GDM1 (cell line): ENCODE measurements at places on chromosomes 6 and 20.

DNA sequence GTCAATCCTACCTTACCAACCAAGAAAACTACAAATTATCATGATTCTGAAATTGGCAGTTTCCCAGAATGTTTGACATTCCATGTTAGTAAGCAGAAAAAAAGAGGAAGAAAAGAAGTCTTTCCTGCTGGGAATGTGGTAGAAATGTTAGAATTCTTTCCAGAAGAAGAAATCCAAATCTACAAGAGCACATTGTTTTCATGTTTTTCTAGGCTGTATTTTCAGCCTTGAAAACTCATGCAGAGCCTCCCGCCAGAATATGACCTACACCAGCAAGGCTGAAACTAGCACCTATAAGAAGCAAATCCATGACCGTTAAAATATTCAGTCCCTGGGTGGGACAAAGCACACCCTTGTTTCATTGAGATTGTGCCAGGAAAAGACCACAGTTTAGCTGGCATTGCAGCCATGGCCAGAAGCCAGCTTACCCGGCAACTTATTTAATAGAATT is 259.4 kb downstream of the GJA1 start:
- no peak for DNase-seq

DNA sequence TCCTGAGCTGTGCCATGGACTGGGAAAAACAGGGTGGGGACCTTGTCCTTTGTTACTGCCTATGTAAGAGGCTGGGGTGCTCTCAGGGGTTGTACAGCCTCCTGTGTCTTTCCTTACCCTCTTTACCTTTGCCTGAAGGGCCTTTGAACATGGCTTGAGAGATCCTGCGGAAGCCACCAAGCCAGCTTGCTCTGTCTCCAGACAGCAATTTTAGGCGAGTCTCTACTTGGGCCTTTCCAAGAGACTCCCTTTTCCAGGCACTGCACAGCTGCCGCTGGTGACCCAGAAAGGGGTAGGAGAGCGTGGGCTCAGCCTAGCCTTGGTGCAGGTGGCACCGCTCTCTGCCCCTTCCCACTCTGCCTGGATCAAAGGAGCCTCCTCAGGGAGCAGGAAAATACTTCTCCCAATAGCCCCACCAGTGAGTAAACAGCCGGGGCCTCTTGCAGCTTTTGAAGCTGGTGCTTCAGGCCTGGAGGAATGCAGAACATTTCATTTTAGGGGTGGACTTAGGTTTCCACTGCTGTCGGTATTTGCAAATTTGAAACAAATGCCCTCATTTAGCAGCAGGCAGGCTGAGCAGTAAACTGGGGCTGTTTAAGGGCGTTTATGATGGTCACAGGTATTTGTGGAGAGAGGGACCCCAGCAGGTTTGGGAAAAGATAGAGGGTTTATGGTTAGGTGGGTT is 13.9 kb downstream of the PTK7 start:
- no peak for DNase-seq

GRCh38 chr20:61014491-61014890 is 237.6 kb upstream of the CDH4 start:
- no peak for DNase-seq

GRCh38 chr6:139308936-139309603 is 17.3 kb upstream of the TXLNB start:
- no peak for DNase-seq

GRCh38 chr6:67736816-67737215 is 898.3 kb upstream of the ADGRB3 start:
- no peak for DNase-seq

- no peak for DNase-seq
These were observed 31.5 kb downstream of the PLCB1 start for GRCh38 chr20:8163543-8163942.

GRCh38 chr20:57514273-57514751 is 10.6 kb downstream of the CTCFL start:
- DNase-seq: no peak

GRCh38 chr6:99604166-99605073 is 2.2 kb upstream of the PRDM13 start:
- no peak for DNase-seq

GRCh38 chr6:21213492-21213891 is 380.1 kb upstream of the SOX4 start:
- DNase-seq: no peak

DNA sequence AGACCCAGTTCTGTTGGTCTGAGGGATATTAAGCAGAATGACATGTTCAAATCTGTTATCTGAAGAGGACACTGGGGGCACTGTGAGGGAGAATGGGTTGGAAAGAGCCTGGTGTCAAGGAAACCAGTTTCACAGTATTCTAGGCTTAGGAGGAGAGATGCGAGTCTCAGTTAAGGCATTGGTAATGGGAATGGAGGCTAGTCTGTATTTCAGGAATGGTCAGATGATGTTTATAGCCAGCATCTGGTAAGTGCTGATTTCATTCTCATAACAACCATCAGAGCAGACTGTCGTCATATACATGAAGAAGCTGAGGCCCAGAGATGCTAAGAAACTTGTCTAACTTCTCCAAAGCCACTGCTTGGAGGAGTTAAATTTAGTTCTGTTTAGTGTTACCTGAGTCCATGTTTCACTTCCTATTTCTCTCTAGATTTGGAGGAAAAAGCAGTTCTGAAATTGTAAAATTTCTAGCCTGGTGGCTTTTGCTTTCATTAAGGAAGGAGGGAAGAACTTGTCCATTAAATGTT is 242.0 kb downstream of the ARID1B start:
- DNase-seq: no peak

DNA sequence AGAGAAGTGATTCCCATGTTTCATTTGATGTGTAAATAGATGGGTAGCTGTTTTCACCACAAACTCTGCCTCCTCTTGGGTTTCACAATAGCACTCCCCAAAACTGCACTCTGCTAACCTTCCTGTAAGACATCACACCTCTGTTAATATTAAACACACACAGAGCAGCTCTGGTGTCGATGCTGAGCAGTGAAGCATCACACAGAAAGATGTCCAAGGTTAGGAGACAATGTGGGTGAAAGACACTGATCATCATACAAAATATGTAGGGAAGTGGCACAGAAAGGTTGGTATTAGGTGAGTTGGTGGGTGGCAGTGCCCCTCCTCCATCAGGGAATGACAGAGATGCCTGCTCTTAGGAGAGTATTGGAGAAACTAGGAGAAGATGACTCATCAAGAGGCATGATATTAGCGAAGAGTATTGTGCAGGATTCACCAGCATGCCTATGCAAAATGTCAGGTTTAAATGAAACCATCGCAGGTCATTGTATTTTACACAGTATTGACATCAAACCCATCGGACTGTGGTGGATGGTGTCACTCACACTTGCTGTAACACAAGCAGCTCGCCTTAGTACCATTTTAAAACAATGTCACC is 199.7 kb downstream of the TBXT start:
- DNase-seq: no peak

DNA sequence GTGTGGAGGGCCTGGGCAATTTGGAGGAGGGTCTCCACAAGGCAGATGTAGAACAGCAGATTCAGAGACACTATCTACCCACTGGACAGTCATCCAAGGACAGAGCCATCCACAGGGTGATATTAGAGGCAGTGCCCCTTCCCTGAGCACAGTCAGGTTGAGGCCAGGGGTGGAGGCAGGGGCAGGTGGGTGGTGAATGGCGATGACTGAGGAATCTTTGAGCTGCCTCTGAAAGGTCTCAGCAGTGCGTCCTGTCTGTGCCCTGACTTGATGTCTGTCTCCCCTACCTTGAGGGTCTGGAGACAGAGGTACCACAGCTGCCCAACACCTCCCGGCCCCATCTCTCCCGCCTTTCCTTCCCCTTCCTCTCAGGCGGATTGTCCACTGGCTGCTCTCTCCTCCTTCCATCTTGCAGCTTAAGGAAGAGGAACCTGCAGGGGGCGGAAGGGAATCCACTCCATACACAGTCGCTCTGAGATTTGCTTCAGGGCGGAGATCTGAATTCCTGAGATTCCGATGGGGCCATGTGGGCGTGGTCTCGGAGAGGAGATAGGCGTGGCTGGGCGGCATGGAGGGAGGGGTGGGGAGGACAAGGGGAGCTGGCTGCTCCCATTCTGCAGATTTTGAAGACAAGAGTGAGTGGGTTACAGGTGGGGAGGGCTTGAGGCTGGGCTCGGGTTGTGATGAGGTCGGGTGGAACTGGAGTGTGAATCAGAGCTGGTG is 1.7 kb downstream of the MUCL3 start:
- no peak for DNase-seq

DNA sequence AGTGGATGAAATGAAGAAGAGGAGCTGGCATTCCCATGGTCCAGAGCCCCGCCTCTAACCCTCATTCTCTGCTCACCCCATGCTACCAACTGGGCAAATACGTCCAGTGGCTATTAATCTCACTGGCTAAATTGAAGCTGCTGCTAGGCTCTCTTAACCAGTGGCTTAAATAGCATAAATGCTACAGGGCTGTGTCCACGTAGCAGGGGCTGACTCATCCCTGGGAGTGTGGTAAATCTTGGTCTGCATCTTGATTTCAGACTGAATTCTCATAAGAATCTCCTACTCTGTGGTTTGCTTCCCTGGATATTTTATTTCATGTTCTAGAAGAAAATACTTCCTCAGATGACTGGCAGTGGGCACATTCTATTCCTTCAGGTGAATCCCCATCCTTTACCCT is 193.1 kb upstream of the ARG1 start:
- no peak for DNase-seq

GRCh38 chr6:74410630-74411029 is 714.6 kb downstream of the CD109 start:
- DNase-seq: no peak

- DNase-seq: no peak
These were observed 643 bp downstream of the CD24 start for GRCh38 chr6:106973836-106974335.

GRCh38 chr20:62603021-62603906 is 39.0 kb upstream of the SLCO4A1 start:
- peak; percentile 85 for DNase-seq

DNA sequence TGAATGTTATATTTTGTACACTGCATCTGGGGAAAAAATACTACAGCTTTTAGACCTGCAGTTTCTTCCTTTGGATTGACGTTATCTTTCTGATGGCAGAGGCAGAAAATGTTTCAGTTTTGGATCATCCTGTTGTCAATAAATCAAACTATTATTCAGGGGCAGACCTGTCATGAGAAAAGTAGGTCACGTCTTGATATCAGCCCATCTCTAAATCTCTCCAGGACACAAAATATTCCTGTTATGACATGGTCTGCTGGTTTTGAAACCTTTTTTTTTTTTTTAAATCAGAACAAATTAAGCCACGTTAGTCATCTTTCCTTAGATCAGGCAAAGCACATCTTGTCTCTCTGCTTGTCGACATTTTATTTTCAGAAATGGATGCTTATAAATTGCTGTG is 24.0 kb downstream of the IL20RA start:
- DNase-seq: no peak

DNA sequence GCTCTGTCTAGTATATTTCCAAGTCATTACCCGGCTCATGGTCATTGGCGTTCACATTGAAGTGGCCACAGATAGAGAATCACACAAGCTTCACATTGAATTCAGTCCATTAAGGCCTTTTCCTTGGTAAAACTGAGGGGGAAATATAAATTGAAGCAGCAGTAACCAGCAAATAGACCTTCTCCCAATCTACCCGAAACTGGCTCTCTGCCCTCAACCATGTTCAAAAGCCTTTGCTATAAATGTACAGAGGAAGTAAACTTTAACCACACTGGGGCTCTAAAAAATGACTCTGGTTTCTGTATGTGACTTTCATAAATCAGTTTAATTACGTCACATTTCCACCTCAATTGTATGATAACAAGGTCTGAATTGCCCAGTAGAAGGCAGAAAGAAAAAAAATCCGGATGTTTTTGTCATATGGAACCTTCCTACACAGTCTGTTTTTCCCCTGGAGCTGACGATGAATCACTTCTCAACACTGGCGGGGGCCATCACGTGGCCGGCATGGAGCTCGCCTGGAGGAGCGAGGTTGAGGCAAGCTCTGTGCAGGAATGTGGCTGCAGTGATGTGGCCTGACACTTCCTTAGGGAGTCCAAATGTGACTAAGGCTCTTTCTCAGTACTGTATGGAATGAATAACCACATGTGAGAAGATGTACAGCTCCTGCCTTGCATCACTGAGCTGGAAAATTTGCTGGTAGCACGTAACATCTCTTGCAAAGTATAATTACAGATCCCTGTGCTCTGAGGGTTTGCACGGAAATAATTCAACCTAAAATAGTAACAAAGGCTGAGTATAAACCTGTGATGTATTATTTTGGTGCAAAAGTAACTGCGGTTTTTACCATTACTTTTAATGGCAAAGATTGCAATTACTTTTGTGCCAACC is 58.6 kb upstream of the SNX9 start:
- DNase-seq: peak; percentile 62

- no peak for DNase-seq
These were observed 235.0 kb upstream of the GMDS start for GRCh38 chr6:2480267-2480966.

GRCh38 chr6:89970609-89971337 is 76.5 kb downstream of the GJA10 start:
- DNase-seq: no peak

GRCh38 chr6:73585566-73586415 is 65.0 kb upstream of the EEF1A1 start:
- peak; percentile 29 for DNase-seq

- DNase-seq: no peak
These were observed 250.9 kb downstream of the ANKRD60 start for GRCh38 chr20:57977569-57977968.

DNA sequence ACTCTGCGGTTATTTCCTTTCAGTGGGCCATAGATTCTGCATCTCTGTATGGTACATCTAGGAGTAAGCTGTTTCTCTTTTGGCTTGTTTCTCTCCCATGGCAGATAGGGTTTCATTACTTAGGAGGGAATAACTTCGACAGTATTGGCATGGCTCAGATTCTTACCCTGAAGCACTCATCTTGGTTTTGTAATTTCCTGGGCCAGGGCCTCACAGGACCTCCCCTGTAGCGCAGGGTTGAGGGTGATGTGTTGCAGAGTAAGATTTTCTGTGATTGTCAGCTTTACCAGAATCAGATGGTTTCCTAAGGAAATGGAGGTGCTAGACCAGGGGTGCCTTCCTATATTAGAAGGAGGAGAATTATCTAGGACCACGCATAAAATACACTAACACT is 78.3 kb downstream of the STXBP5 start:
- DNase-seq: no peak

DNA sequence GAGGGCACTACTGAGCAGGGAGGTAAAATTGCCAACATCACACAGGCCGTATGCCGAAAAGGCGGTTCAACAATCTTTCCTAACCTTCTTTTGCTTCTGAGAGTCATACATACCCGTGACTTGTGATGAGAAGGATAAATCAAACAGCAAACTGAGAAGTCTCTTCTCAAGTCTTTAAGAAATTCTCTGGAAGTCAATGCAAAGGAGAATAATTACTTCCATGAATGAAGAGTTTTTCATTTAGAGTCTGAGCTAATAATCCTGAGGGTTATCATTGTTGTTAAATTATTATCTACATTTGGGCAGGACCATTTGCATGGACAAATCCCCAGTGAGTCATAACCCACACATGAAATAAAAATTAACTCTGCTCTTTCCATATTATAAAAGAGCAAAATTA is 22.4 kb upstream of the ILRUN start:
- no peak for DNase-seq

DNA sequence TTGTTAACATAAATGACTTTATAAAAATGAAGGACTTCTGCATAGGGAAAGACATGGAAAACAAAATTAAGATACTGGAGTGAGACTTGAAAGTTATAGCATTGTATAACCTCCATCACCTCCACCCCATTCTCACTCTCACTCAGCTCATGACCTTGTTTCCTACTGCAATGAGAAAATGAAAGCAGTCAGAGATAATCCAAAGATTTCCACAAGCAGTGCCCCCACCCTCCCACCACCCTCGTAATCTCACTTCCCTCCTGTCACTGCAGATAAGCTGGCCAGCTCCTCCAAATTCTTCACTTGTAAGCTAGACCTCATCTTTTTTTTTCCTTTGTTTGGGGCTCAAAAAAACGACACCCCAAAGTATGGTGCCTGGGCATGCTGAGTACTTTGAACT is 52.9 kb upstream of the PROKR2 start:
- no peak for DNase-seq
